ENCODE measurements at places on chromosomes 16 and 17.
A peak's percentile ranks its signal among the peaks of the same experiment; 100 is the strongest.

DNA sequence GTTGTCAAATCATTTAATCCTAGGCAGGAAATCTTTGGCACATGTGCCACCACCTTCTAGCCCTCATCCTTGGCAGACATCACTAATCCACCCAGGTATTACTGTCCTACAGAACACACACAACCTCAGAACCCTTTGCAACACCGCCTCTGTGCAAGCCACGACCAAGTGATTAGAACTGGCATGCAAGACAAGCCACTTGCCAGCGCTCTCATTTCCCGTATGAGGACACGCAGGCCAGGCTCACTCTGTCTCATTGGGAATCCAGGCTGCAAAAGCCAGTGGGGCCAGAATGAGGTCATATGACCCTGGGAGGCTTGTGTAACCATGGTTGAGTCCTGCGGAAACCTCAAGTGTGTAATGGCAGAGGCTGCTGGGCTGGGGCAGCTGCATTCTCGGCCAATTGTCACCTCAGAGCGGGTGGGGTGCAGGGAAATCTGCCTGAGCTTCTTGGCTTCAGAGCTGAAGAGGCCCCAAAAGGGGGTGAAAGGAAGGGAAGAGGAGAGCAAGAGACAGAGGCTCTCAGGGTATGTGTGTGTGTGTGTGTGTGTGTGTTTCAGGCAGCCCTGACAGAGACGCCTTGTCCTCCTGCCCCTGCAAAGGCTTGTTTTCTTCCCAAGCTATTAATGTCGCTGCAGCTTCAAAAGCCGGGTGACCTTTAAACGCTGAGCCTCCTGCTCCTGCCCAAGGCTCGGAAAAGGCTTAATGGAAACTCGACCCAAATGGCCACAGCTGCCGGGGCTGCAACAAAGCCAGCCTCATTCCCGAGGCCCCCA, 43.2 kb upstream of the MRPS23 start:
- DNase-seq, result peak; percentile 90

- DNase-seq, result no peak
These were observed 70.5 kb downstream of the RBBP6 start for GRCh38 chr16:24609740-24610415.

DNA sequence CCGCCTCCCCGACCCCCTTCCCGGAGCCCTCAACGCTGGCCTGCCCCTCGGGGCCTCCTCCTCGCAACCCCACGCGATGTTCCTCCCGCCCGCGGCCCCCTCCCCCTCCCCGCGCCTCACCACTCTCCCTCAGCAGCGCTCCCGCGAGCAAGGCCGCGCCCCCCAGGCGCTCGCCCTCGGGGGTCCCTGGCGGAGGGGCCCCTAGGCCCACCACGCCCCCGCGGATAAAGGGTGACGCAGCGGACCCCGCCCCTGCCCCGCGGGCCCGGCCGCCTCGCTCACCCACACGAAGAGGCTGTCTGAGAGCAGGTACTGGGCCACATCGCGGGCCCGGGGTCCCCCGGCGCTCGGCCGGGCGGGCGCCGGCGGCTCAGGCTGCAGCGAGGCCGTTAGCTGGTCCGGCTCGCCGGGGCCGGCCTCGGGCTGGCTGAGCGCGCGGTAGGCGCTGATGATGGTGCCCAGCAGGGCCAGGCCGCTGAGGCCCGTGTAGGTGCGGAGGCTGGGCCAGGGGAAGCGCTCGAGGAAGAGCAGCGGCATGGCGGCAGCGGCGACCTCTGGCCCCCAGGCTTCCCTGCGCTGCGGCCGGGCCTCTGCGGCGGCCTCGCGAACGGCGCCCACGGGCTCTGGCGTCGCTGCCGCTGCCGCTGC, 430 bp downstream of the AMFR start:
- DNase-seq, result no peak

GRCh38 chr16:85105475-85105874, 6.8 kb downstream of the CIBAR2 start:
- no peak for DNase-seq

GRCh38 chr17:57285701-57286100, 29.4 kb downstream of the MSI2 start:
- no peak for DNase-seq

GRCh38 chr16:15701367-15701766, 51.3 kb downstream of the NDE1 start:
- no peak for DNase-seq

DNA sequence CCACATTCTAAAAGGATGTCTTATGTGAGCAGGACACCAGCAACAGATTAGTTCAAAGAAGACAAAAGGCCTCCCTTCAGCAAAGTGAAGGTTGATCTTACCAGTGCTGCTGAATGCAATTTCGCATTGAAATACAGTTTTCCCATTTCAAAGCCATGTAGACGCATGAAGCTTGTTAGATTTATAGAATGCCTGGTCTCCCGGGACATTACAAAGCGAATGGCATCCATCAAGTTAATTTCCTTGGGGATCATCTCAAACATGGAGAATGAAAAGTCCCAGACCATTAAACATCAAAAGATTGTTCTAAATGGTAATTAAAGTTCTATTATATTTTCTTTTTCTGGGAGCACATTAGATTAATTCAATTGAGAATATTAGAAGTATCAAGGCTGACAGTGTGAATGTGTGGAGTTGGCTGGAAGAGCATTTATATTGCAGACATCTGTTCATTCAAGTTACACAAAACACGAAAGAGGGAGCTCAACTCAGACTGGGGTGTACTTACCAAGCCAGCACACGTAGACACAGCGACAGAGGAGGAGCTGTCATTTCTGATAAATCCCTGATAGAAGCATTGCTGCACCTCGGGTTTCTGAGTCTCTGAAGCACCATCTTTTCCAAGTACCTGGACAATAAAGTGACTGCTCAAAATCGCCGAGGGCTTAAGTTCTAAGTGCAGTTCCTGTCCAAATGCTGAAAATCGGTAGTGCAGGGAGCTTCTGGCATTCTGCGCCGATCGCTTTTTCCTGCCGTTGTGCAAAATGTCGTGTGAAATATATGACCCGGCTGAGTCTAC, 3.8 kb downstream of the ADAMTS18 start:
- DNase-seq, result no peak

DNA sequence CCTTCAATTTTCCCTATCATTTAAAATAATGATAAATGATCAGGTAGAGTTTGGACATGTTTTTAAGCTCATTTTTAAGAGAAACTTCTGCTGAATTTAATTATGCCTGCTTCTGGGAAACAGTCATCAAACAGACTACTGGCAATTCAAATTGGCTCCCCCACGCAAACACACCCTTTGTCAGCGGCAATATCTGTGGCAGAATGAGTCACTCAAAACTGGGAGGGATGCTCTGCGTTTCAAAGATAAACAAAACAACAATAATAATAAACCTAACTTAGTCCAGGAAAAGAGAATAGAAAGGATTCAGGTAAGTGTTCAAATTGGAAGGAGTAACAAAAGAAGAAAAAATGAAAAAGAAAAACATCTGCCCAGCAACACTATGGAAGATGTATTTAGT, 108.1 kb upstream of the ERCC4 start:
- DNase-seq, result no peak

DNA sequence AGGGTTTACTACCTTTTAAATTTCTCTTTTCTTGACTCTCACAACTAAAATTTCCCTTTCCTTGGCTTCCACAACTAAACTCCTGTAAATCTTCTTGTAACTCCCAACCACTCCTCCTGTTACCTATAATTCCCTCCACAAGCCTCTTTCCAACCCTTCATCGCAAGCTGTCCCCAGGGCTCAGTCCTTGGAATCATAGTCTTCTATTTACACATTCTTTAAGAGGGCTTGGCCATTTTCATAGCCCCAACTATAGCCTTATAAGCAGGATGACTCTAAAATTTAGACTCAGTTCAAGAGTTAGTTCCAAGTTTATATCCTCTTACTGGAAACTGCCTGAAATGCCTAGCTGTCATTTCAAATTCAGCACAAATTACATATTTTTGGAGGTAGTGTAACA, 23.9 kb downstream of the GLG1 start:
- no peak for DNase-seq

DNA sequence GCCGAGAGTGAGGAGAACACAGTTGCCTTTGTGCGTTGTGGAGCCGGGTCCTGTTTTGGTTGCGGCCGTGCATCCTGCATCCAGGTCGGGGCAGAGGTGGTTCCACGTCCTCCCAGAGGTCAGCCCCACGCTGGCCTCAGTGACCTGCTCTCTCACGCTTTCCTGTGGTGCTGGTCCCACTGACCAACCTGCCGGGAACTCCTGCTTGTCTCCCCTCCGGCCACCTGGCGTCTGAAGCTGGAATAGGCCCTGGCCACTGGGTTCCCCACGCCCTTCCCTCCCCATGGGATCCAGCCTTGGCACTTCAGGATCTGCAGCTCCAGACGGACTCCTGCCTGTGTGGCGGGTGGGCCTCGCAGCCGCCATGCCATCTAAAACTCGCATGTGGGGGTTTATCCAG, 85.5 kb upstream of the ZNF750 start:
- DNase-seq, result no peak

DNA sequence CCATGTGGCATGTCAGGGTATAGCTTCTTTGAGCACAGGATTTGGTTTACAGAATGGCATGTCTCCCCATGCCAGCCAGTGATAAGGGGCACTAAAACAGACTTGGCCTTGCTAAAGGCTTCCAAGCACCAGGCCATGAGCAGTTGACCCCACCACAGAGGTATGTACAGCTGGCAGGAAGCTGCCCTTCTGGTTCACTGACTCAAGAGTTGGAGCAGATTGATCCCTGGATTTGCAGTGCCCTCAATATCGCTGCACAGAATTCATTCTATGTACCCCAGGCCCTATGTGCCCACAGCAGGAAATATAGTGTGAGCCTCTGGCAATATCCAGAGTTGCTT, 24.3 kb downstream of the HLF start:
- no peak for DNase-seq

- peak; percentile 48 for DNase-seq
These were observed 607 bp upstream of the NCOR1 start for GRCh38 chr17:16215965-16216316.

- peak; percentile 51 for DNase-seq
These were observed 233.1 kb upstream of the AXIN2 start for GRCh38 chr17:65794572-65794971.

DNA sequence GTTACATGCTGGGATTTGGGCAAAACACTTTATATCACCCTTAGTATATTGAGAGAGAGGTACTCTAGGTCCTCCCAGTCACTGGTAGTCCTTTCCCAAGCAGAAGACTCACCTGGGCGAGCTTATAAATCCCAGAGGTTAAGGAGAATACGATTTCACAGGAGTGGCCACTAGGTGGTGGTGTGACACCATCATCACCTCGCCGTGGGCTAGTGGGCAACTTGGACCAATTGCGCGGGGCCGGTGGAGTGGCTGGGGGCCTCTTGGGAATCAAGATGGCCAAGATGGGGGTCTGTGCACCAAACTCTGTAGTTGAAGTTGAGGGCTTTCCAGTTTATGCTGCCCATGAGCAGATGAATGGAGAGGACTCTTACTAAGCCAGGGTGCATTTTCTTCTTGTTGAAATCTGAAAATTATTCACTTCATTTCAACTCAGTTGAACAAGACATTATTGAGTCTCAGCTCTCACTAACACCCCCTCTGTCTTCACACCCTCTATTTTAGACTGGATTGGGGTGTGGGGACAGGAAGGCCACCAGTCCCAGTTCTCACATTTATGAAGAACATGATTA, 38.2 kb upstream of the PIRT start:
- DNase-seq, result peak; percentile 54

DNA sequence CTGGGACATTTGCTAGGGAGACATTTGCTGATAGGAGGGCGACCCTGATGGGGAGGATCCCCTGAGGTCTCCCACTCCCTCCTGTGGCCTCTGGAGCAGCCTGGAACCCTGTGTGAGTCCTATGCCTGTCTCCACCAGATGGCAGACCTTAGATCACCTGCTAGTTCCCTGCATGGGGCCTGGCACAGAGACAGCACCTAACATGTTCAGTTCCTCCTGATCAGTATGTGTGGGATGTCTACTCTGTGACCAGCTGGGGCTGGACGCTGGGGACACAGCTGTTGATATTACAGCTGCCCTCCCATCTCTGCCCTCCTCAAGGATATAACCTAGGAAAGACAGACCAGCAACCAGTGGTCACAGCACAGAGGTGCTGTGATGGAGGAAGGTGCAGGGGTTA, 1.1 kb upstream of the ADCY7 start:
- peak; percentile 30 for DNase-seq
